ENCODE measurements at places on chromosomes 2 and 18. TPM values are rescaled to one million over a fixed set of nuclear protein-coding genes. Genes with fewer than 3 reads are reported as not detected.

GRCh38 chr18:26648509-26649192, 100.3 kb upstream of the KCTD1 start:
- DNase-seq = no peak

GRCh38 chr18:61569176-61569892, 236.1 kb downstream of the CDH20 start:
- DNase-seq = peak; percentile 59

DNA sequence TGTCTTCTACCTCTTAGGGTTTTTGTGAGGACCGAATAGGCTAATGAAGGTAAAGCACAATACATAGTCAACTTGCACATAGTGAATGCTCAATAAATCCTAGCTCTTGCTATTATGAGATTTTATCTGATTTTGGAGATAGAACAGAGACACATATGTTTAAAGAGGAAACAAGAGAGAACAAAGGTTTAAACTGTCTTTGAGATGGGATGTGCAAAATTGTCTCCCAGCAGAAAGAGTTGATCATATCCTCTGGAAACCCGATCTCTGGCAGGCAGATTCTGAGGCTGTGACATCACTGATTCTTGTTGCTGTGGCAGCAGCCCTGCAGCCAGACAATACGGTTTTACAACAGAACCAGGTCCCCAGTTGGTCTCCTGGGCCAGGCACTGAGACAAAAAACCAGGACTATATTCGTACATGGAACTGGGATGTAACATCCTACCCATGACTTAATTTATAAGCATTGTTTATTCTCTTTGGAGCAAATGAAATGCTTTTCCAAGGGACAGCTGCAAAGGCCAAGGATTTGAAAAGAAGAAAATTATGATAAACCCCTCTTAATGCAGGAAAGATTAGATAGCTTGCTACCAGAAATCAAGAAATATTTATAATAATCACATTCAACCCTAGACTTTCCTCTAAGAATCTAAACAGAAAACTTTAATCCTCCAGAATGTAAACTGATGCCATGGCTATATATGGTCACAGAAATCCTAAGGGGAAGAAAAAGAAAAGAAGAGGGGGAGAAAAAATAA, 80.2 kb downstream of the SLC8A1 start:
- no peak for DNase-seq

- DNase-seq = no peak
Observed at GRCh38 chr18:31498574-31499524, 872 bp downstream of the DSG2 start.

DNA sequence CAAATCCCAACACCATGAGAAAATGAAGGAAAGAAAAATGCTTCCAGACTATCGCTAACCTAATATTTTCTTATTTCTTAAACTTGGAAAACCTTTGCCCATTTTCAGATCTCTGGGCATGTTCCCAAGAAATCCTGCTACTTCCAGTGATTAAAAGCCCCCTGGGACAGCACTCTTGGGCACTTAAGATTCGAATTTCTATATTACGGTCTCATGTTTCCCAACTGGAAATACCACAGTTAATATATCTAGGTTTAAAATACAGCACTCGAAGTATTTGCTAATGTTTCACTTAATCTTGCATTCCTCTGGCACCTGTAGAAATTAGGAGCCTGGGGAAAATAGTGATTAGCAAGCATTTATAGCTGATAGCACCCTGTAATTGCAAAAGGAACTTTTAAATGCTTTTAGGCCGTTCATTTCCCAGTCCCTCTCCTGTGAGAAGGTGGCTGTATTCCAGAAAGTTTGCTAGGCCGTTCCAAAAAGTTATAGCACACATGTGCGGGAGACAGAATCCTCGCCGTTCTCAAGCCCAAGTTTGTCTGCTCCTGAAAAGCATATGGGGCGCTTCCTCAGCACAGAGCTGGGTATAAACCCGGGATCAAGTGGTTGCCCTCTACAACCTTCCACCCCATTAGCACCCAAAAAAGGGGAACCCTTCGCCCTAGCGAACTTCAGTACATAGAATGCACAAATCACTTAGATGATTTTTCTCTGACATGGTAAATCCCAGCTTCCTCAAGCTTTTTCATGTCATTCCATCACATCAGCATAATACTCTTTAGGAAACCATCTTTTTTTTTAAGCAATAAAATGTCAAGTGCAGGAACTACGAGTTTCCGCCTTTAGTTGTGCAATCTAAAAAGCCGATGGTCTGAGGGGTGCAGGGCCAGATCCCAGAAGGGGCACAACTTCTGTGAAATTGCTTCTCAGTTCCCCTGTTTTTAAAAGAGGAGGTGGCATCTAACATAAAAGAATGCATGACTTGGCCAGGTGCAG, 60.6 kb downstream of the DIPK1C start:
- no peak for DNase-seq

GRCh38 chr2:20065885-20066602, 14.6 kb upstream of the LAPTM4A start:
- DNase-seq = peak; percentile 35

DNA sequence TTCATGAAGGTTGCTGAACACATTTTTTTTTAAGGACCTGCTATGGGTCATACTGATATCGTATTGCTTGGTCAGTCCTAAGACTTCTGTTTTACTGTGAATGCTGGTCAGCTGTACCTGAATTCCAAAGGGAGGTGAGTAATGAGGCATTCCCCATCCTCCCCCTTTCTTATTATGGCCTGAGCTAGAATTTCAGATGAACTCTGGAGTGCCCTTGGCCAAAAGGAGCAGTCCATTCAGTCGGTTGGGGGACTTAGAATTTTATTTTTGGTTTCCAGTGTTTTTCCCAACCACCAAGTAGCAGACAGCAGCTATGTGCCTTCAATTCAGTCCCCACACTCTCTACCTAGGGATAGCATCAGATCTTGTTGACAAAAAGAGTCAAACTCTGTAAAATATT, 26.9 kb upstream of the PDCL3 start:
- DNase-seq = no peak

- no peak for DNase-seq
Observed at GRCh38 chr2:12263730-12264129, 453.0 kb upstream of the TRIB2 start.

DNA sequence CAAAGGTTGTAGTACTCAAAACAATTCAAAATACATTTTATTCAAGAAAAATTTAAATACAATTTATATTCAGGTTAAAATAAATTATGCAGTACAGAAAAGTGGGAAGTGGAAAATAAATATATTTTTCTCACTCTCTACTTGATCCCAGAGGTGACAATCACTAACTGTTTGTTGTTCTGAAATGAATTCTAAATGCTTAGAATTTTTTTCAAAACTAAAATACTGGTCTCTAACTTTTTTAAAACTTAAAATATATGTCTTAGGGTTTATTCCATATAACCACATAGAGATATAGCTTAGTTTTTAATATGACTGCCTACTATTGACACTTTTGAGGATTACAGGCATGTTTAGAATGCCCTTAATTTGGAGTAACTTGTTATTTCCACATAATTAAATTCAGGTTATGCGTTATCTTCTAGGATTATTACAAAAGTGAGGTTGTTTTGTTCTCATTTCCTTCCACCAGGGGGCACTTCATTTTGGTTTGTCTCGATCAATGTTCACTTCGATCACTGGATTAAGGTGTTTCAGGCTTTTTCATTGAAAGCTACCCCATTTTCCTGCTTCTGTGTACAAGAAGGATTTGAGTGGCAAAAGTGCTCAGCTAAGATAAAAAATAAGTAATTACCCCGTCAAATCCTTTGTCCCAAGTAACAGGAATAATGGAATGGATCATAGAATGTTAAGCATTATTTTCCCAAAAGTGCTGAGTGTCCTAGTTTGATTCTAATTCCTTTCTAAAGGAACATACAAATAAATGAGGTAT, 27.1 kb upstream of the TFPI start:
- DNase-seq = peak; percentile 67

- no peak for DNase-seq
Observed at GRCh38 chr2:175062787-175063585, 57.8 kb upstream of the CHN1 start.

CYP27A1 gene
- 12.6 TPM for total RNA-seq

RNU2-63P gene
- total RNA-seq = not detected

CAPN10 gene
- 39.9 TPM for total RNA-seq

Measured in endothelial cell of umbilical vein (primary cell).